Lower leg skin (tissue), 4 donors: ENCODE measurements at places on chromosomes 4 and X. TPM values are rescaled to one million over a fixed set of nuclear protein-coding genes. Genes with fewer than 3 reads are reported as not detected.

APLN gene
- 0.16 TPM for total RNA-seq

MAGEA4 gene
- not detected for total RNA-seq

ANOS1 gene
- total RNA-seq = 7.0 TPM

DNA sequence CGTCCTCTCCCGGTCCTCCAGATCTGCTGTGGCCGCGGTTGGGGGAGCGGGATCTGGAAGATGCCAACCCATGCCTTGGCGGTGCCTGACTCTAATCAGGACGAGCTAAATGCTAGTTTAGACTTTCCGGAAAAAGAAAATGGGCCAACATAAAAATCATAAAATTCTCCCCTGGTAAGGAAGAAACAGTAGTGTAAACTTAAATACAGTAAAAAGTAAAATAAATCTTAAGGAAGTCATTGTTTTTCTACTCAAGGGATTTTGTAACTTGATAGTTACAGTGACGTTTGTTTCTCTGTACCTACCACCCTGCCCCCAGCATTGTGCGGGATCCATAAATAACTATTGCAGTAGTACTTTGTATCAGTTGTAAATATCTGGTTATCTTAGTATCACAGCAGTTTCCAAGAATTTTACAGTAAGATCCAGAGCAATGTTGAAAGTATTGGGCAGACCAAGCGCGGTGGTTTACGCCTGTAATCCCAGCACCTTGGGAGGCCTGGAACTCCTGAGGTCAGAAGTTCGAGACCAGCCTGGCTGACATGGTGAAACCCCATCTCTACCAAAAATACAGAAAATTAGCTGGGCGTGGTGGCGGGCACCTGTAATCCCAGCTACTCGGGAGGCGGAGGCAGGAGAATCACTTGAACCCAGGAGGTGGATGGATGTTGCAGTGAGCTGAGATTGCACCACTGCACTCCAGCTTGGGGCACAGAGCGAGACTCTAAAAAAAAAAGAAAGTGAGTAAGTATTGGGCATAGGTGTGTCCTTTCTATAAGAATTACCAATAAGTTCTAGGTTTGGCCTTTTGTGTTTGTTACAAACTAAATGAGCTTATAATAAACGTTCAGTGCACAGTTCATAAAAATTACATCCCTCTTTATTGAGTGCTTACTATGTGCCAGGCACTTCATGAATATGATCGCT lies 1.0 kb upstream of the PLA2G12A start:
- no peak for DNase-seq

DNA sequence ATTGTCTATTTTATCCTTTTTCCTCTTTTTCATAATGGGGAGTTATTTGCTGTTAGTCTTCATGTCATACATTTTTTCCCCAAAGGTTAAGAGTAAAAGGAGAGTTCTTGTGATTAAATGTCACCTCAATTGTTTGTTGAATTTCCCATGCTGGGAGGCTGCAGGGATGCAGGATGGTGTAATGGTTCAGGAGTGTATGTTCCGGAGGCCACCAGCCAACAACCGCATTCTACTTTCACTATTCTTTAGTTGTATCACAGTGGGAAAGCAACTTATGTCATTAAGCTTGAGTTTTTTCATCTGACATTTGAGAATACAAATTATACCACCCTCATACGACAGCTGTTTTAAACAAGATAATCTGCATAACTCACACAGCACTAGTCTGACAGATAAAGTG lies 15.4 kb downstream of the AFP start:
- no peak for DNase-seq

DNA sequence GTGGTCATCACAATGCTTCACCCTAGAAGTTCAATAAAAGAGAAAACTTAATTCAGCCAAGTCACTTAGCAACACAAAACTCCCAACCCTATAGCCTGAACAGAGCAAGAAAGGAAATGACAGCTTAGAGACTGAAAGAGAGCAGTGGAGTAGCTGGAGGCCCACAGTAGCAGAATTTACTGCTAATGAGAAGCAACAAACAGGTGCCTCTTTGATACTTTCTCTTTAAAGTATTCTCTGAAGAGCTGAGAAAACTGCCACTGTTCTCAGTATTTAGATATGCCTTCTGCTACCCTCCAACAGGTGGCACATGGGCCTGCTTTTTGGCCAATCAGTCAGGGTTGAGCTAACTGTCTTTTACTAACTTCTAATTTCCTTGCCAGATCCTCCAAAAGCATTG lies 240.0 kb downstream of the GPC3 start:
- DNase-seq = no peak

DNA sequence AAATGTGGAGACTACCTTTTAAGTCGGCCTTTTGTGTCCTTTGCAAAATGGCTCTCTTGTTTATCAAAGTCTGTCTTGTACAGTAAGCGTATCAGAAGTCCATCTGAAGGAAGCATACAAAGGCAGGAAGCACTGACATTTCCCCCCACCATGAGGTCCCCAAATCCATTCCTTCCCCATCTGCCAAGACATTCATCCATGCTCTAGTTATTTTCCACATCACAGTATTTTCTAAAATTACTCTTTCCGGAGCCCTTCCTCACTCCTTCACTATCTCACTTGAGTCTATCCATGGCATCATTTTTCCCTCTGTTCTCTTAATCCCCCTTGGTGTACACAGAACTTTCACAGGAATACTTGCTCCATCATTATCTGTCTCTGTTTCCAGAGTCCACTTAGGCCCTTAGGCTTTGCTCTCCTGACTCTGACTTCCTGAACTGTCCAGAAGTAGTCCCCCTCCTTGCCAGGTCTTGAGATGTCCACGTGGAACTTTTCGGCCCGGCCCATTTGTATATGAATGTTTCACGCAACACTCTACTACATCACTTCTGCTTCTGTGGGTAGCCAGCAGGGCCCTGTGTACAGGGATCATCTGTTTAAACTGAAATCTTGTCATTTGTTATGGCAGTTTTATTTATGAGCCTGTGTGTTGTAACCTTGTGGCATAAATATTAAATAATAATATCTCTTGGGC lies 2.1 kb downstream of the SEL1L3 start:
- DNase-seq = no peak

GRCh38 chr4:66804979-66805378 lies 740.3 kb downstream of the CENPC start:
- DNase-seq = no peak
